Tibial nerve (tissue), 4 donors: ENCODE measurements at places on chromosomes 13 and 19. TPM values are rescaled to one million over a fixed set of nuclear protein-coding genes. Genes with fewer than 3 reads are reported as not detected.

DNA sequence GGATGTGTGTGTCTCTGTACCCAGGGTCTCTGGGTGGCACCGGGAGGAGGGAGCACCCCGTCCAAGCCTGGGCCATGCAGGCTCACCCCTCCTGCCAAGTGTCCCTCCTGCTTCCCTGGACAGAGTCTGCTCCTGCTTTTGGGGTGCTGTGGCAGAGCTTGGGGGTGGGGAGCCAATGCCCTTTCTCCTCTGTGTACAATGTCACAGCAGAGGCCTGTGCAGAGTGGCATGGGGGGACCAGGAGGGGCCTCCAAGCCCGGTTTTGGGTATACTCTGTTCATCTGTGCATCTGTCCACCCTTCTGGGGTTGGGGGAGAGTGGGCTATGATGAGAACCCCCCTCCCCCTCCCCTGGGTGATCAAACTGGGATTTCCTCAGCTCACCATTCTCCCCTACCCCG is 33.5 kb downstream of the PDE4A start:
- no peak for DNase-seq

DNA sequence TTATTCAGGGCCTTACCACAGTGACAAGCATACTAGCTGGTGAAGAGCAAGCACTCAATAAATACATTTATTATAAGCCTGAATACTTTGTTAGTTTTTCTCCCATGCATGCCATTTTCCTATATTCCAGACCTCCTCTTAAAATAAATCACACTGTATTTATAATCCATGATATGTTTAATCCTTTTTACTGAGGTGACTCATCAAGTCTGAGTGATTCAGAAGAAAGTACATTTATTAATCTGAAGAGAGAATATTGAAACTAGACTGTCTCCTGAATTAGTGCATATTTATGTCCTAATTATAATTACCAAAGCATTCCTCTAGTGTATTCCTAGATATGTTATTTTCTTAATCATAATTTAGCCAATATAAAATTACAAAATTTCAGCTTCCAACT is 323.3 kb downstream of the NALCN start:
- no peak for DNase-seq

DNA sequence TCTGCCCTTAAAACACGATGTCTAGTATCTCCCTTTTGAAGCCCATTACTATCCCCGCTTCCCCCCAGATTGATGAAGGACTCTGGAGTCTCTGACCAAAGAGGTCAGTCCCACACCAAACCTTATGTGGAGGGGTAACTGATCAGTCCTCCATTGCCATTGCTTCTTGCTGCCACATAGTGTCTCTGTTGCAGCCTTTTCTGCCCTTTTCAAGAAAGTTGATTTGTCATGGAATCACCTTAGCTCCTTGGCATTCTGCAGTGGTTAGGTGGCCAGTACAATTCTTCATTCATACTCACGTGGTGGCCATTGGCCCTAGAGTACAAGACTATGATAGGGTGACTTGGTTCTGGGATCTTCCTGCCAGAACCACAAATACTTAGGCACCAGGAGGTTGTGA is 8.4 kb upstream of the HTR2A start:
- DNase-seq, result no peak

- DNase-seq, result no peak
Observed at GRCh38 chr13:21235174-21235573, 58.7 kb downstream of the MRPL57 start.

DNA sequence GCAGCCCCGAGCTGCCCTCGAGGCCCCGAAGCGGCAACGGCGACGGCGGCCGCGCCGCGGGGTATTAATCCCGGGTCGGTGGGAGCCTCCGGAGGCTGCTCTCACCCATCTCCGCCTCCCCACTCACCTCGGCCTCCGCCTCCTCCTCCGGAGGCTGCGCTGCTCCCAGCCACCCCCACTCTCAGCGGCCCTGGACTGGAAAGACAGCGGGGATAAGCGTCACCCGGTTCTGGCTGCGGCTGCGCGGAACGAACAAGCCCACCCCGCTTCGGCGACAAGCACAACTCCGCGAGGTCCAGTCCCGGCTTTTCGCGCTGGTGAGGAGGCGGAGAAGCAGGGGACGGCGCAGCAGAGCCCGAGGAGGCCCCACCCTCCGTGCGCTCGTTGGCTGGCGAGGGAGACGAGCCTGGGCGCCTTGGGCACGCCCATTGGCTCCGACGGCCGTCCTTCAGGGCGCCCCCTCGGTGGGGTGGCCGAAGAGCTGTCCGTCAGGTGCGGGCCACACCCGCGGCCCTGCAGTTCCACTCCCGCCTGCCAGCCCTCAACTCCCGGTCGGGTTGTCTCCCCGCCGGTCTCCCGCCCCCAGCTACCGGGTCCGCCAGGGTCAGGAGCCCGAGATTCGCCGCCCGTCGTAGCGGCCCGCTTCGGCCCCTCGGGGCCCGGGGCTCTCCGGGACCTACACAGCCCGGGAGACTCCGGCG is at the start of gene ZMYM5:
TSS of gene ZMYM5 (minus strand) at position 327 of the 701 bp plus-strand sequence. CDS start 11,469 bp downstream, outside the sequence.
- DNase-seq, result peak; percentile 93

DNA sequence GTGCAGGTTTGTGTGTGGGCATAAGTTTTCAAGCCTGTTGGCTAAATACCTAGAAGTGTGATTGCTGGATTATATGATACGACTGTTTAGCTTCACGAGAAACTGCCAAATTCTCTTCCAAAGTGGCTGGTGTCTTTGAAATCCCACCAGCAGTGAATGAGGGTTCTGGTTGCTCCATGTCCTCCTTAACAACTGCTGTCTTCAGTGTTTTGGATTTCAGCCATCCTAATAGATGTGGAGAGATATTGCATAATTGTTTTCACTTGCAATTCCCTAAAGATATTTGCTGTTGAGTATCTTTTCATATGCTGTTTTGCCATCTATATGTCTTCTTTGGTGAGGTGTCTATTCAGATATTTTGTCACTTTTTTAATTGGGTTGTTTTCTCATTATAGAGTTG is 390.5 kb downstream of the ZNF536 start:
- DNase-seq, result no peak

The NEK5 gene
- total RNA-seq, result 0.59 TPM

The ZNF763 gene
- total RNA-seq, result 8.2 TPM

The ZNF69 gene
- 9.8 TPM for total RNA-seq

The GSX1 gene
- not detected for total RNA-seq
